ENCODE measurements at places on chromosomes 3 and 15.

GRCh38 chr3:141266797-141267555, 35.4 kb downstream of the PXYLP1 start:
- no peak for DNase-seq

DNA sequence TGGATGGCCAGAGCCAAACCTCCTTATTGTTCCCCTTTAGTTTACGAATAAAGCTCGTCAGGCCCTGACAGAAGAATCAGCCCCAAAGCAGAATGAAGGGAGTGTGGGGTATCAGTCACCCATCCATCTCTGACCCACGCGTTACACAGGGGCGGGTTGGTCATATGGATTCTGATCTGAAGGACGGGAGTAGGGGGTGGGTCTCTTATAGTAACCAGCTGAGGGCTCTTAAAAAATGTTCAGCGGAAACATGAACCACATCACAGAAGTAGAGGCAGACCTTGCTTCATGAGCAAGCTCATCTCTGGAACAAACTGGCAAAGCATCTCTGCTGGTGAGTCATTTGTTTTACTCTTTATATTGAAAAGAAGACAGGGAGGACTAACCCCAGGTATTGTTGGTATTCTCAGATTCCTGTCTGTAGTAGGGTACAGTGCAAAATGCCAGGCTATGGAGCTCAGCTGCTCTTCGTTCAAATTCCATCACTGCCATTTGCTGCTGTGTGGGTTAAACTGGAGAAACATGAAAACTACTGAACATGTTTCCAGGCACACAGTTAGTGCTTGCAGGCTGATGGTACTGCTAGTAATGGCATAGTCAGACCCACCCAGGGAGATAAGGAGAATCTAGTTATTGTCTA, at the start of gene CXCR6:
TSS of gene CXCR6 (plus strand) at position 258 of the 640 bp plus-strand sequence. CDS start 3,018 bp downstream, outside the sequence.
- DNase-seq, result no peak

GRCh38 chr3:159634483-159634882, 354.2 kb upstream of the IL12A start:
- DNase-seq, result no peak

- DNase-seq, result peak; percentile 36
Measured at GRCh38 chr3:16828815-16829214, 55.9 kb upstream of the PLCL2 start.

- no peak for DNase-seq
Measured at GRCh38 chr15:50135031-50135551, 16.1 kb upstream of the ATP8B4 start.

GRCh38 chr15:78956937-78957336, 12.1 kb upstream of the CTSH start:
- no peak for DNase-seq

Data from BE2C (cell line).